ENCODE measurements at places on chromosomes 11 and 22.

- no peak for DNase-seq
Measured at GRCh38 chr11:19404787-19405186, 164.0 kb upstream of the E2F8 start.

GRCh38 chr11:87926250-87926970, 248.8 kb downstream of the RAB38 start:
- no peak for DNase-seq

DNA sequence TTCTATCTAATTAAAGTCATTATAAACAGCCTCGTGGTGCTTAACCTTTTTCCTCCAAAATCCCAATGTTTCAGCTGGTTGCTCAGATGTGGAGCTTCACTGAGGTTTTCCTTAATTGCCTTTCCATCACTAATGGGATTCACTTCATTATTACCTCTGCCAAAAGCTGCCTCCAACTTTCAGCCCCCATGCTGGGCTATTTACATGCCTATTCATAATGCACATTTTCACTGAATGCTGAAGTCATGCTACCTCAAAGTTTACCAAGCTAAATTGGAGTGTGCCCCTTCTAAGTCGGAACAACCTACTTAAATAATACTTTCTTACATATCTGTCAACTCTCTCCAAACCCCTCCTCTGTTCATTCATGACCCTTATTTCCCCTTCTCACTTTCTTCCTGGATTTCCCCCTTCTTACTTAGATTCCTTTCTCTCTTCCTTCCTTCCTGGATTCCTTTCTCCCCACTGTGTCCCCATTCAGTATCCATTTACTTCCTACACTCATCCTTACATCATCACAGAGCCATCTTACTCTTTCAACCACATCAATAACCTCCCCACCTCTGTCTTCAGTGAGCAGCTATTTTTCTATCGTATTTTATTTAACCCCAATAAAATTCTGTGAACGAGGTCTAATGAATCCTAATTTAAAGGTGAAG, 887.3 kb upstream of the TENM4 start:
- DNase-seq, result no peak

GRCh38 chr22:23384923-23385677, 195.0 kb downstream of the IGLL1 start:
- no peak for DNase-seq

DNA sequence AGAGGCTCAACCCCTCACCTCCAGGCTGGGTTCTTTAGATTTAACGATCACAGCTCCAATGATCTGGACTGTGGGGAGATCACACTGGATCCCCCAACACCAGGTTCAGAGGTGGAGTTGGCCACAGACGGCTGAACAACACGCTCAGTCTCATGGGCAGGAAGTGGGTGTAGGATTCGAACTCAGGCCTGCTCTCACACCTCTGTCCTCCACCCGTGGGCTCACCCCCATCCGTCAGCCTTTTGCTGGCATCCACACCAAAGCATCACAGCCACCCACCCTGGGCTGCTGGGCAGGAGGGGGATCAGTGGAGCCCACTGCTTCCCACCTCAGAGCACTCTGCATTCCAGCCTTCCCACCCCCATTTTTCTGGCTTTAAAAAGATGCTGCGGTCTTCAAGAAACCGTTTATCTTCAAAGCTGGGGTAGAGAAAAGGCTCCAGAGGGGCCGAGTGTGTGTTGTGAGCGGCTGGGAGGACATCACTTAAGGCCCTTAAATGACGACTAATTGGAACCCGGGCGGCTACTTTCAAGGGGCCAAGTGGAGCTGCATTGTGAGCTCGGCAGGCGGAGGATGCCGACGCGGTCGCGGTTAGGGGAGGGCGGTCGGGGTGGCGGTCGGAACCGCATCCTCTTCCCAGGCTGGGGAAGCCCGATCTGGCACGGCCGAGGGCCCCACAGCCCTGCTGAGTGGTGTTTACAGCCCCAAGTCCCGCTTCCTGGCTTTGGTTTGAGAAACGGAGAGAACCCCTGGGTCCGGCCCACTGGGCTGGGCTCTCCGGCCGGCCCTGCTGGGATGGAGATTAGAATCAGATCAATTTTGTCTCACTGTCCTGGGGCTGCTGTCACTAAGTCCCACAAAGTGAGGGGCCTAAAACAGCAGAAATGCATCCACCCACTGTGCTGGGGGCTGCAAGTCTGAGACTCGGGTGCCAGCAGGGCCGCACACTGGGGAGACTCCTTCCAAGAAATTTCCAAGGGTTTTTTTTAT, 15.9 kb upstream of the FGF3 start:
- DNase-seq, result no peak
